ENCODE measurements at places on chromosomes 7 and 10.

- peak; percentile 37 for DNase-seq
Measured at GRCh38 chr7:151249034-151249731, 689 bp upstream of the SMARCD3 start.

GRCh38 chr7:22845221-22845834 is 22.7 kb upstream of the TOMM7 start:
- no peak for DNase-seq

- DNase-seq: no peak
Measured at GRCh38 chr10:14707481-14707880, 67.2 kb downstream of the FAM107B start.

GRCh38 chr7:140084972-140085371 is 22.2 kb upstream of the PARP12 start:
- peak; percentile 51 for DNase-seq

DNA sequence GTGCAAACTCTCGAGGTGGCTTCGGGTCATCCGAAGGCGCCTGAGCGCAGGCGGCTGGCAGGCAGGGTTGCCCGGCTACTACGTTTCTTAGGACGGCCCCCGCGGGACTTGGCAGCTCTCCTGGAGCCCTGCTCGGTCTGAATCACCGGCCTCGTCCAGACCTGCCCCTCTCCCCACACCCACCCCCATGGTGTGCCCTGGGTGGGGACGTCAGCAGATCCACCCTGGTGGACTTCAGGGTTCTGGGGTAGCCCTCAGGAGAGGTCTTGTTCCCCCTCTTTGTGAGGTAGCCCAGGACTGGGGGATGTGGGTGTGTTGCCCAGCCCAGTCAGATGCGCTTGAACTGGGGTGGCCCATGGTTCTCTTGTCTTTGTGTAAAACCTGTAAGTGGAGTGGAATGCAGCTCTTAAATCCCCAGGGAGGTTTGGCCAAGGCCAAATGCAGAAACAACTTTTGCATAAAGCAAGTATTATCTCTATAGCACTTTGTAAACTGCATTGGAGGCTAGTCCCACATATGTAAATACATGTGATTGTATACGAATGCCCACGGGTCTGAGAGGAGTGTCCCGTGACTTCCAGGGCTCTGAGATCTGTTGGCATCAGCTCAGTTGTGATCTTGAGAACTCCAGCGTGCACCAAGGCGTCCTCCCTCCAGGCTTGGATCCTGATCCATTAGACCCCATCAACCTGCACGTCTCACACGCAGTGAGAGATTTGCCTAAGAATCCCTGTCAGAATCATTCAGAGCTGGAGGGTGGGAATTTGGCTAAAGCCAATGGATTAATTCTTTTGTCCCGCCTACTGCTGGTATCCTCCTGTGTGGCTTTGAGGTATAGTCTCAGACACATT is 1.8 kb downstream of the PFKFB3 start:
- no peak for DNase-seq

DNA sequence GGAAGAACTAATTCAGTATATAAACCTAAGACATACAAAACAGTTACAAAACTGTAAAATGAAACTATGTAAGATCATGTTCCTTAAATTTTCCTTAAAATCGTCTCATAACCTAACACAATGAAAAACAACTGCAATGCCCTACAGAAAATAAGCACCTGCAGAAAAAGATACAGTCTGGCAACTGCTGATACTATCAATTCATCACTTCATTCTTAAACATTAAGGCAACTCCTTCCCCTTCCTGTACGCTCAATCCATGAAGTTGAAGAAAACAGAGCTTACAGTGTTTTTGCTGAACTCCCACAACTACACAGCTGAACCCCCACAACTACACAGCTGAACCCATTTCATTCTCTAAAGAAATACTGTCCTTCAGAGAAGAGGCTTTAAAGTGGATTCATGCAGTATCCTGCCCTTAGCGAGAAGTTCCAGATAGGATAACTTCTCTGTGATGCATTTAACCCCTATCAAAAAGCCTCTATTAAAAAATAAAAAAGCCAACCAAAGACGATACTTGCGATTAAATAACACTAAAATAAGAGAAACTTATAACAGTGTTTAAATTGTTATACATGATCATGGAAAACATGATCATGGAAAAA is 50.0 kb downstream of the JMJD1C start:
- no peak for DNase-seq

GRCh38 chr7:103025341-103025740 is 49.3 kb downstream of the FBXL13 start:
- no peak for DNase-seq

DNA sequence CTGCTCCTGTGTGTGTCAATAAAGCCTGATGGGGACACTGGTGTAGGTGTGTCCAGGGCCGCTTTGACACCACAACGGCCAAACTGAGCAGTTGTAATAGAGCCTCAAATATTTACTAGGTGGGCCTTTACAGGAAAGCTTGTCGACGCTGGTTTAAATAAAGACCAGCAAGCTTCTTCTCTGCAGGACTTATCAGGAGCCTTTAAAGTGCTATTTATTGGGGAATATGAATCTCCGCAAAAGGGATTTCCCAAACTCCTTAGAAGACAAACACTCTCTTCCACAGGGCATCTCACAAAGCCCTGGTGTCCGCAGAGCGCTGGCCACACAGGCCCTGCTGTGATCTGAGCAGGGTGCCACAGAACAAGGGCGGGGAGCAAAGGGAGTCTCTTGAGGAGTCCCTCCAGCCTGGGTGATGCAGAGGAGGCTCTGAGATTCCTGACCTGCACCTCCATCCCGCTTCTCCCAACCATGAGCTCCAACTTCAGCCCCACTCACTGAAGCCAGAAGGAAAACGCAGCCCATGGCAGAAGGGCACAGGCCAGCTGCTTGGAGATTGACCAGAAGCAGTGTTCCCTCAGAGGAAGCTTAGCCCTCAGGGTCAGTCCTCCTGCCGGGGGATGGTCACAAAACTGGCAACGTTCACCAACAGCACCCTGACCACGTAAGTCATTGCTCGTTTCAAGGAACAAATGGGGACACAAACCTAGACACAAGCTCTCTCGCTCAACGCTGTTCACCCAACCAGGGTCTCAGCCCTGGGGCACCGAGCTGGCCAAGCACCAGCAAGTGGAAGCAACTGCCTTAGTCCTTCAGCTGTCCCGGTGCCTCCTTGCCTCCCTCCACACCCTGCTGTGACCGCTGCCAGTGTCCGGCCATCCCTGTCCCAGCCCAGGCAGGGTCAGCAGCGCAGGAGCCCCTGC is 129.5 kb downstream of the OAT start:
- DNase-seq: no peak

- DNase-seq: no peak
Measured at GRCh38 chr10:30743586-30743985, 114.0 kb upstream of the LYZL2 start.

GRCh38 chr7:111384065-111384891 is 178.0 kb downstream of the IMMP2L start:
- no peak for DNase-seq

- DNase-seq: no peak
Measured at GRCh38 chr7:133836666-133837065, 290.5 kb upstream of the LRGUK start.

GRCh38 chr7:51123322-51124019 is 193.1 kb downstream of the COBL start:
- DNase-seq: peak; percentile 74

DNA sequence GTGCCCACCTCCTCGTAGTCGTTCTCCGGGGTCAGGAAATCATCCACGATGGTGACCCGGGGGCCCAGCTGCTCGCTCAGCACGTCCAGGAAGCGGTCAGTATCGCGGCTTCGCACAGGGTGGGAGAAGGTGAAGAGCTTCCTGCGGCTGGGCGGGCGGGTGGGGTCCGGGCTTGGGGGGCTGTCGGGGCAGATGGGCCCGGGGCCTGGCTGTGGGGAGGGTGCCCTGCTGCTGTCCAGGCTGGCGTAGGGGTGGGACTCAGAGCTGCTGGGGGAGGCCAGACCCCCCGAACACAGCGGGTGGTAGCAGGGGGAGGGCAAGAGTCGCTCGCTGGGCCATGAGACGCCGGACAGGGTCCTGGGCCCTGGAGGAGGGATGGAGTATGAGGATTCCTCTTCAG is 42.3 kb downstream of the GRID2IP start:
- DNase-seq: no peak

DNA sequence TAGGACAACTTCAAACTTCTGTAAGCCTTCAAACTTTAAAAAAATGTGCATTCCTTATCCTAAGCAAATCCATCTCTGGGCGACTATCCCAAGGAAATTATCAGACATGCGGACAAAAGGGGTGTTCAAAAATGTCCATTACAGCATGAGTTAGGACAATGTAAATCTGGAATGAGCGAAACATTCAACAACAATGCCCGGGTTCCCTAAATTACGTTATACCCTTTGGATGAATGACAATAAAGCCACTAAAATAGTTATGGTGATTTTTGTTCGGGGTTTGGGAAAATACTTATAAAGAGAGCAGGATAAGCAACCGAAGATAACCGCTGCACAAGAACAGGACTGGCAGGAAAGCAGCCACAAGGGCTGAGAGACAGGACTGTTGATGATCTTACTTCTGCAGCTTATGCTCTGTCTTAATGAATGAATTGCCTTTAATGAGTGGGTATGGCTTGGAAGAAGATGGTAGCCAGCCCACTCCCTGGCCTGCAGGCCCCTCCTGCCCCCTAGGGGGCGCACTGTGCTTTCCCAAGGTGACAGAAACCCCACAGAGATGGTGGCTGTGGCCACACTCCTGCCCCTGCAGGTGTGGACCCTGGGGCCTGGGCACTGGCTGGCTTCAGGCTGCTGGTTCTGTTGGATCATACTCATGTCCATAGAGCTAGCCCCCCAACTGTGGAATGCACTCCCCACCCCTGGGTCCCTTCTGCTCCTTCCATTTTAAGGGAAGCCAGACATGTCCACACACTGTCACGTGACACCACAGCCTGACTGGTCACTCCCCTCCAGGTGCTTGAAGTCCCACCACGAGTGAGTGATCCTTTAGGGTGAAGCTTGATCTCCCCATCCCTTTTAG is 45.0 kb downstream of the ZCCHC24 start:
- DNase-seq: peak; percentile 76

DNA sequence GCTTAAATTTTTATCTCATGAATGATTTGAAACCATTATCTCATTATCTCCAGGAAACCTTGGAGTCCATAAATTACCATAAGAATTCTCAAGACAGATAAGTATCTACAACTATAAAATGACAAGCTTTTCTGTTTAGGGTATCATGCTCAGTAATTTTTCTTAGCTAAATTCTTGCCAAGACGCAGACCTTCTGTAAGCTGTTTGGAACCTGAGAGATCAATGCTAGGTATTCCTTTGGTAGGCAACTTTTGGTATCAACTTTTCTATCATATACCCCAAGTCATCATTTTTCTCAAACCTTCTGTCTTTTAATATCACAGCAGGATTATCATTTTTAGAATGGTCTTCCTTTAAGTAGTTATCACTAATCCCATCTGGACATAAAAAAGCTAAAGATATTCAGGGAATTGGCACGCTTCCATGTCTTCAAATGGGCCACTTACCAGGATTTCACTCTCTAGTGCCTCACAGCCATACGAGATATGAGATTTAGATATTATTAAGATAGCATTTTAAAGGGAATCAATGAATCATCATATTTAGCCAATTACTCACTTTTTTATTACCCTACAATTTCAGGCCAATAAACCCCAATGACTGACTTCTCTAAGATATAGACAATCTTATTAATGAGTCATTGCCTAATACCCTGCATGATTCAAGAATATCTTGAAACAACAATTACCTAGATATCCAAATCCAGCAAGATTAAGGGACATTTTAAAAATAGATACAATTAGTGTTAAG is 544.1 kb downstream of the HTR7 start:
- DNase-seq: no peak

- no peak for DNase-seq
Measured at GRCh38 chr10:101061624-101062231, at the start of gene KAZALD1. Gene KAZALD1, plus strand, starts transcription at chr10:101061989. Its CDS starts 604 bp downstream, at chr10:101062593.

DNA sequence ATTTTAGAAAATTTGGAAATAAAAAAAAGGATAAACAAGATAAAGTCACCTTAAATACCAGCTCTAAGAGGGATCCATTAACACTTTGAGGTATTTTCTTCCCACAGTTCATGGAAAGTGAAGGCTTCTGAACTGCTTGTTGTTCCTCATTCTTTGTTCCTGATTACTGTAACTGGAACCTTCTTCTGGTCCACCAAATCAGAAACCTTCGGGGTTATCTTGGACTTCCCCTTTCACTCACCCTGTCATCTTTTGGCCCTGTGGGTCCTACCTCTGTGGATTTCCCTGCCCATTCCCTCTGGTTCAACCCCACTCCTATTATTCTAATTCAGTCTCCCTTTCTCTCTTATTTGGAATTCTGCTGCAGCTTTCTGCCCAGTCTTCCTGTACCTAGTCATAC is 116.5 kb upstream of the PRPS1L1 start:
- DNase-seq: no peak

DNA sequence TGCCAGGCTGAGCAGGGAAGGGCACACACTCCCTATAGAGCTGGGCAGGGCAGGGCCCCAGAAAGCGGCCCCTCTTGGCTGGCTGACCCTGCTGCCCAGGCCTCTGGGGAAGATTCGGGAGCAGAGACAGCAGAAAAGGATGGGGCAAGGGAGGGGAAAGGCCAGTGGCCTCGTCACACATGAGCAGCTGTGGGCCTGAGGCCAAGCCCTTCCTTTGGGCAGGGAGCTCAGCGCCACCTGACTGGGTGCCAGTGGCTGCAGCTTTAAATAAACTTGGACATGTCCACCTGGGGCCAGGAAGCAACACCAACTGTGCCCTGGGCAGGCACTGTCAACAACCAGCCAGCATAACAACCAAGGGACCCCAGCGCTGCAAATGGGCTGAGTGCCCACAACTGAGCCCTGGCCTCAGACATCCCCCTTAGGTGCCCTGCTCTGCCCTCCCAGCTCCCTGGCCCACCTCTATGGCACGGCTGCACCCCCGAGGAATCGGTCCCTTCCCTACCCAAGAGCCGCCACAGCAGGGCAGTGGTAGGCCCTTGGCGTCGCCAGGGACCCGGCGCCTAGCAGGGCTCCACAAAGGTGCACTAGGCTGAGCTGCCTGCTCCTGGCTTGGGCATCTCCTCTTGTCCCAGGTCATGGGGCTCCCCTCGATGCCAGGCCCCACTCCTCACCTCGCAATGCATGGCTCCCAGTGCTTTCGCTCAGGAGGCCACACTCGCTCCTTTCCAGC is 2.6 kb downstream of the CAMK2B start:
- DNase-seq: no peak

GRCh38 chr7:129635300-129636029 is 23.9 kb downstream of the NRF1 start:
- peak; percentile 75 for DNase-seq

DNA sequence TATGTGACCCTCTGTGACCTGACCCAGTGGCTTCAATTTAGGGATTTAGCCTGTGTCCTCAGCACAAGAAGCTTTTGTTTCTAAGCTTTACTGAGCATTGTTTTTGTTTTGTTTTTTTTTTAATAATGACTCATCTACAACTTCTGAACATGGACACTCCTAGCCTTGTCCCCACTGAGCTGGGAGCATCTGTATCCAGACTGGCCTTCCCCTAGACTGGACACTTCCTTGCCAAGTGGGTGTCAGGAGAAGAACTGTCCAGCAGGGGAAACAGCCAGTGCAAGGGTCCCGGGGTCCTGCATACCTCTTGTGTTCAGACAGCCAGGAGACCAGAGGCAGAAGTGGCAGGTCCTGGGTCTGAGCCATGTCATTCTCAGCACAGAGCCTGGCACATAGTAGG is 108.6 kb downstream of the TMEM130 start:
- DNase-seq: no peak
